Activated naive CD4-positive, alpha-beta T cell treated with anti-CD3 and anti-CD28 coated beads for 36 hours (primary cell): ENCODE measurements at places on chromosomes 2 and 18.

DNA sequence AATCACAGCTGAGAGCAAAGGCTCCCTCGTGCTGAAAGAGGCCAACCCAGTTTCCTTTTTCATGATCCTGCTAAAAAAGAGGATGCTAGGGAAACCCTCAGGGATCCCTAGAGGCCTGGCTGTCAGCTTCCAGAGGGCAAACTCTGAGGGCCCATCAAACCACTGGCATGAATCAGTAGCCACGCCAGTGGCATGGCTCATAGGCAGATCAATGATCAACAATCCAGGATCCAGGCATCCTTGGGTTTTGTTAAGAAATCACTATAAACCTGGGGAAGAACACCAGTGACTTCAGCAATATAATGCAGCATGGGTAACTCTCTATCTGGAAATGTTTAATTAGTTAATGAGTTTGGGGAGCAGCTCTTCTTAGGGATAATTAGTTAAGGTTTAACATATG is 286.5 kb downstream of the C1D start:
- H3K36me3 ChIP-seq, result no peaks in the 10 kb centered on the region
- DNase-seq, result no peak
- no peak overlapping the region for H3K4me3 ChIP-seq
- no peaks in the 10 kb centered on the region for H3K4me1 ChIP-seq
- peaks cover 5% of the 10 kb centered on the region for H3K27me3 ChIP-seq

DNA sequence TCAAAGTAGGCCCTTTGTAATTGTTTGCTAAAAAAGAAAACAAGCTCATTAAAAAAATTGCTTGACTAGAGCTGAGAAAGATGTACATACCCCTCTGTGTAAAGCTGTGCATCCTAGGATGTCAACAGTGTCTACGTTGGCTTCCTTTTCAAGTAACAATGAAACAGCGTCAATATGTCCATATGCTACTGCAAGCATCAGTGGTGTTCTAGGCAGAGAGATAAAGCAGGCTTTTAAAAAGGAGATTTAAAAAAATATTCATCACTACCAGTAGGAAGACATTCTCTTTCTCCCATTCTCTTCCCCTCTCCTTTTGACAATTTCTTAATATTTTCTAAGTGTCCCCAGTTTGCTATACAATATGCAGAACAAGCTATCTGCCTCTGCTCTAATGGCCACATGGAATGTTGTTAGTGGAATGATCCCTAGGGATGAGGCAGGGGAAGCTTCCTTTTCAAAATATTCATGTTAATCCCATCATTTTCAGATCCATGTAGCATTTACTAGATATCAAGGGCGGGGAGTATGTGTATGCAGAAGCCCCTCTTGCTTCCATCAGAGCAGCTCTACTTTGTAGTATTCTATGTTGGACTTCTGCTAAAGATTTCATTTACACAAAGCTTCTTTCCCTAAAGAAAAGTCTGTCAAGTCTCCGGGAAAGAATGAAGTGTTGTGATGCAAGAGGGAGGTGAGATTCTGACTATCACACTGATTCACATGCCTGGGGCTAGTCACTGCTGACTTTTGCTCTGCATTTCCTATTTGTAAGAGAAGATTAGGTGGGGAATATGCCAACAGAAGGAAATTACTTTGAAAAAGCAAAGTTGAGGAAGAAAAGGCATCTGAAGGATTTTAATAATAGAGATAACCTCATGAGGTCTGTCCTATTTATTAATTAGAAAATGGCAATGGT is 81.5 kb upstream of the PGAP1 start:
- H3K4me1 ChIP-seq, result peaks cover 4% of the 10 kb centered on the region
- H3K4me3 ChIP-seq, result no peak overlapping the region
- H3K27ac ChIP-seq, result peak overlapping the region; percentile 74
- H3K27me3 ChIP-seq, result no peaks in the 10 kb centered on the region

GRCh38 chr18:12637393-12637792 is 20.5 kb downstream of the SPIRE1 start:
- no peak overlapping the region for H3K4me3 ChIP-seq
- H3K4me1 ChIP-seq, result no peaks in the 10 kb centered on the region
- H3K27me3 ChIP-seq, result peaks cover 3% of the 10 kb centered on the region
- no peaks in the 10 kb centered on the region for H3K36me3 ChIP-seq
- DNase-seq, result no peak

DNA sequence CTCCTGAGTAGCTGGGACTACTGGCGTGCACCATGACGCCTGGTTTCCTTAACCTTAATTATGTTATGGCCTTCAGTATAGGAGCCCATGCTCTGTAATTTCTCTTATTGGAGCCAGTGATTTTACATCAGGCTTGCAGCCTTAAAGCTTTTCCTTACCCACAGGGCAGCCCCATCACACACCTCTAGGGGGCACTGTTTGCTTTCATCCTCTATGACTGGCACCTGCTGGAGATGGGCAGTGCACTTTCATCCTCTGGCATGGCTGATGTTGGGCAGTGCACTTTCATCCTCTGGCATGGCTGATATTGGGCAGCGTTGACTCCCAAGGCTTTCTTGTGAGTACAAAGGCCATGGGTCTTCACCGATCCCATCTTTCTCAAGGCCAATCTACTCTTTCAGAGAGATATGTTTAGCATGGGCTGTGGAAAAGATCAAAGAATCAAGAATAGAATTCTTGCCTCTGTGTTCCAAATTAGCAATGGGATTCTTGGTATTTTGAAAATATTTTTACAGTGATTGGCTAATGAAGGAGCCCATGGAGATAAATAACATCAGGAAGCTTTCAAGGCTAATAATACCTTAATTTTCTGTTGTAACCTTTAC is 80.7 kb upstream of the MEX3C start:
- peak; percentile 75 for DNase-seq
- H3K4me3 ChIP-seq, result no peak overlapping the region
- no peaks in the 10 kb centered on the region for H3K27me3 ChIP-seq

DNA sequence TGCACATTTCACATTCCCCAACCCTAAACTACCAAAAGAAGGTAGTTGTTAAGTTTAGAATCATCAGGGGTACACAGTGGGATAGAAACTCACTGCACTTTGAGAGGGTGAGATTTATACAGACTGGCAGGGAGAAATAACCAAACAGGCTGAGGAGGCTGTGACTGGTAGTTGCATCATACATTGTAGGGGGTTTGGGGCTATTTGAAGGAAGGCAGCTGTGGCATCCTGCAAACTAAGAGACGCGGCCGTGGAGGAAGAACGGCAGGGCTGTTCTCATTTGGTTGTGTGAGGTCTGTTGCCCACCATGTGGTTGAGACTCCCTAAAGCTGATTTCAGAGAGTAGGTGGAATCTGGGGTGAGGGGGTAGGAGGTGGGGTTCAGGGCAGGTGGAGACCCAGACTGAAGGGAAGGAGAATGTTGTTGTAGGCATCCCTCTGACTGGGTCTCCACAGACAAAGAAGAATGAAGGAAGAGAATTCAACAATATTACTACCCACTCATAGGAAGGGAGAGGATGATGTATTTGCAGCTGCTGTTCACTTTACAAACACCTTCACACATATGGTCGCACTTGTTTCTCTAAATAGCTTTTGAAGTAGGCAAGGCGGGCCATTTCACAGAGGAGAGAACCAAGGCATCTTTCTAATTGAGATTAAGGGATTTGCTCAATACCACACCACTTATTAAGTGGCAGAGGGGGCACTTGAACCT is 170.9 kb upstream of the SIX2 start:
- no peak for DNase-seq
- H3K36me3 ChIP-seq, result no peaks in the 10 kb centered on the region
- no peaks in the 10 kb centered on the region for H3K4me1 ChIP-seq
- H3K27ac ChIP-seq, result no peak overlapping the region

DNA sequence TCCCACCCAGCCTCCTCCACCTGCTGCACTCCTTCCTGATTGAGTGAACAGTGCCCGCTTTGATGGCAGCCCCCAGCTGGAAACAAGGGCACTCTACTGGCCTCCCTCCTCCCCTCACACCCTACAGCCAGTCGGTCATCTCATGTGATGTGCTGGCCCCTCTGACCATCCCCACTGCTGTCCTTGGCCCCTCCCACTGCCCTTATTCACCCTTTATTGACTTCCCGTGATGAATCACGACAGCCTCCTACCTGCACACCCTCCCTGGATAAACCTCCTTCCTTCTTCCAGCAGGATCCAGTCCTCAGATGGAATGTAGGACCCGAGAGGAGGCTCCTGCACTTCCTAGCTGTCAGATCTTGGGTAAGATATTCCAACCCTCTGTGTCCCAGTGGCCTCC is 186.5 kb upstream of the SH3BP4 start:
- DNase-seq, result no peak
- no peaks in the 10 kb centered on the region for H3K36me3 ChIP-seq
- no peak overlapping the region for H3K4me3 ChIP-seq
- H3K27ac ChIP-seq, result no peak overlapping the region
- H3K4me1 ChIP-seq, result no peaks in the 10 kb centered on the region

- H3K27ac ChIP-seq, result peak overlapping the region; percentile 90
- H3K4me3 ChIP-seq, result peak overlapping the region; percentile 80
- H3K36me3 ChIP-seq, result peaks cover 37% of the 10 kb centered on the region
Measured at GRCh38 chr2:73985308-73986084, 786 bp downstream of the TET3 start.

- H3K27ac ChIP-seq, result no peak overlapping the region
- H3K4me1 ChIP-seq, result no peaks in the 10 kb centered on the region
- H3K4me3 ChIP-seq, result no peak overlapping the region
- no peaks in the 10 kb centered on the region for H3K36me3 ChIP-seq
- H3K27me3 ChIP-seq, result no peaks in the 10 kb centered on the region
Measured at GRCh38 chr18:72147830-72148229, 396.3 kb downstream of the CBLN2 start.

- H3K4me3 ChIP-seq, result no peak overlapping the region
- peaks cover 9% of the 10 kb centered on the region for H3K27me3 ChIP-seq
- no peaks in the 10 kb centered on the region for H3K4me1 ChIP-seq
- DNase-seq, result no peak
Measured at GRCh38 chr2:71891719-71892422, 255.8 kb downstream of the CYP26B1 start.
